MV-4-11 (cell line): ENCODE measurements at places on chromosomes 6 and 20.

GRCh38 chr6:128498234-128498633 is 22.2 kb downstream of the PTPRK start:
- no peak for DNase-seq

DNA sequence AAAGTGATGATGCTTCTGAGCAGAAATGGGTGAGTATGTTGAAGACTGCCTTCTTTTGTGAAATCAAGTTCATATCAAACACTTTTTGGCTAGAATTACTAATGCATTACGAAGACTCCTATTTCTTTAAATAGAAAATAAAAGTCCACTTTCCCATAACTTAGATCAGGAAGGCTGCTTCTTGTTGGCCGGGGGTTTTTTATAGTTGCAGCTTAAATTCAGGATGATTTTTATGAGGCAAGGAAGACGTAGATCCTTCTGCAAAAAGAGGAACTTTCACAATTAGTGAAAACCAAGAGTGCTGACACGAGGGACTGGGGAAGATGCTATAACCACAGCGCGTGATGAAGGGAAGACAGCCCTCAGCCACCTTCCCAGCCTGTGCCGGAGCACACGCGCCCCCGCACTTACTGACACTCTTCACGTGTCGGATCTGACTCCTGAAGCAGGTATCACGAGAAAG is 206.1 kb upstream of the PRDM1 start:
- DNase-seq, result peak; percentile 94

DNA sequence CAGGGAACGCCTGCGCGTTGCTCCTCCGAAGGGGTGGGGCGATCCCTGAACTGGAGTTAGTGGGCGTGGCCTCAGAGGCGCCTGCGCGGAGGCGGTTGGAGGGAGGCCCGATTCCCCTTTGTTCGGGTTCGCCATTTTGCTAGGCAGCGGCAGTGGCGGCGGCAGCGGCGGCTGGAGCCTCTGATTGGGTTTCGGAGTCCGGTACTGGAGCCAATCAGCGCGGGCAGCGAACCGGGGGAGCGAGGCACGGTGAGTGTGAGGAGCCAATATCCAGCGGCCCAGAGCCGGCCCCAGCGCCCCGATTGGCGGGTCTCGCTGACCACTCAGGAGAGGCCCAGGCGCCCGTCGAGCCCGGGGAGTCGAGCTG is at the start of gene NFYA:
NFYA (plus strand) TSS at position 139 of the 367 bp plus-strand sequence. CDS start 6,116 bp downstream, outside the sequence.
- DNase-seq, result no peak

DNA sequence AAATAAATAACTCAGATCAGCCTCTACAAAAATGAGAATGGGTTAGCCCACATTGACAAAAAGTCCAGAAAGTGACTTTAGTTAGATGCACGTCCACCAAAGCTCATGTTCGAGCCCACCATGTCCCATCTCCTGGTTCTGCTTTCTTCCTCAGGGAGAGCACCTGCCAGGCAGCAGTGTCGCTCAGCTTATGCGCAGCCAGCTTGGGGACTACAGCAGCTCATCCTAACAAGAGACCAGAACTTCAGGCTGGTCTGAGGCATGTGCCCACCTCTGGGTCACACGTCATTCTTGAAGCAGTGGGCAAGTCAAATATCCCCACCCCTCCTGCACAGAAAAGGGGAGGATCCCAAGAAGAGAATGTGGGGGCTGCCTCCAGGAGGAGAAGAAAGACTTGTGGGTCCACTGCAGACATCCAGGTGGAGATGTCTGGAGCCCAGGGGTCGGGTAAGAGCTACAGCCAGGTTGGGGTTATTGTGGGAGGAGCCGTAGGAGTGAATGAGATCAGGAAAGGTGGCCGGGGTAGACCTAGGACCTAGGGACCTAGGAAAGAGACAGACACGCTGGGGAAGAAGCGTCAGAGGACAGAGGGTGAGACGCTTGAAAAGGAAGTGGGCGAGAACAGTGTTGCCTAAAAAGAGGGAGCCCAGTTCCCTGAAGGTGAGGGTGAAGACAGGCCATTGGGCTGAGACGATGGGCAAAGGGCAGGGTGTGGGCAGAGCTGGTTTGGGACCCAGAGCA is 52.5 kb downstream of the SSR1 start:
- DNase-seq, result no peak

GRCh38 chr20:11235058-11235457 is 561.3 kb upstream of the JAG1 start:
- DNase-seq, result no peak

DNA sequence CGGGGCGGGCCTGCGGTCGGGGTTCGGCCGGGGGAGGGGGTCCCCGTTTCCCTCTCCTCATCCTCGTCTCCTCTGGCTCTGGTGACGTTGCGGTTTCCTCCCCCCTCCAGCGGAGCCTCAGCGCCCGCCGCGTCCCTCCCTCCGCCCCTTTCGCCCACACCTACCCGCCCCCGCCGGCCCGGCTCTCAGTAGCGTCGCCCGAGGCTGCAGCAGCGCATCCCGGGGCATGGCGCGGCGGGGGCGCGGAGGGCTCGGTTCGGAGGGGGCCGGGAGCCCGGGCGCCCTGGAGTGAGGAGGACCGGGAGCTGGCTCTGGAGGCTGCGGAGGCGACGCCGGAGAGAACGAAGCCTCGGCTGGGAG is at the start of gene DSE:
DSE (plus strand) TSS at position 188 of the 360 bp plus-strand sequence. CDS start 28,304 bp downstream, outside the sequence.
- no peak for DNase-seq

- DNase-seq, result no peak
Observed at GRCh38 chr20:63033794-63034709, 27.3 kb upstream of the BHLHE23 start.

DNA sequence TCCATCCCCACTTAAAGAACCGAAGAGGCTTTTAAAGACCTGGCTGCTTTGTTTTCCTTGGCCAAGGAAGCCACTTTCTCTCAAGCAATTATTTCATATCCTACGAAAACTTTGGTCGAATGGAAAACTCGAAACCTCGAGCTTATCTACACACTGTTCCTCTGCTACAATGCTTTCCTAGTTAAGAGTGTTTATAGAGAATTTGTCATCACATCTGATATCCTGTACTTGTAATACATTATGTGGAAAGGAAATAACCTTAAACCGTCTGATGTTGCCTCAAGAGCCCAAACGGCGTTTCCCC is 28.1 kb downstream of the TFAP2B start:
- no peak for DNase-seq

- DNase-seq, result no peak
Observed at GRCh38 chr6:14286144-14286543, 168.6 kb downstream of the CD83 start.

- DNase-seq, result peak; percentile 84
Observed at GRCh38 chr6:156699017-156699421, 78.2 kb upstream of the ARID1B start.

DNA sequence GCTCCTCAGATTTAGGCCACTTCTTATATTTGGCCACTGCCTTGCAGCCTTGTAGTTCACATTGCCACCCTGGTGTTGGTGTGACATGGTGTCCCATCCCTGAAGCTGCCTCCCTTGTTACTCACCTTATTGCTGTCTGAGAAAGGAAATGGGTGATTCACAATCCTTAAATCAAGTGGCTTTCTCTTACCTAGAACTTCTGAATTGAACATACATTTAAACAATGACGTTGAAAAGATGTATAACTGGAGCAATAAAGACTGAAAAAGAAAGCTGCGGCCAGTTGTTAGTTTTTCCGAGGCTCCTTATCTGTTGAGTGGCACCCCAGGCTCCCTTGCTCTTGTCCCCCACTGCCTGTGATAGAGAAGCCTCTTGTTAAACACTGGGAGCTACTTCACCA is 28.8 kb upstream of the GNRH2 start:
- no peak for DNase-seq

- DNase-seq, result peak; percentile 49
Observed at GRCh38 chr6:21935561-21936028, 342.0 kb downstream of the SOX4 start.

GRCh38 chr20:25514747-25515340 is 70.5 kb downstream of the NINL start:
- no peak for DNase-seq

DNA sequence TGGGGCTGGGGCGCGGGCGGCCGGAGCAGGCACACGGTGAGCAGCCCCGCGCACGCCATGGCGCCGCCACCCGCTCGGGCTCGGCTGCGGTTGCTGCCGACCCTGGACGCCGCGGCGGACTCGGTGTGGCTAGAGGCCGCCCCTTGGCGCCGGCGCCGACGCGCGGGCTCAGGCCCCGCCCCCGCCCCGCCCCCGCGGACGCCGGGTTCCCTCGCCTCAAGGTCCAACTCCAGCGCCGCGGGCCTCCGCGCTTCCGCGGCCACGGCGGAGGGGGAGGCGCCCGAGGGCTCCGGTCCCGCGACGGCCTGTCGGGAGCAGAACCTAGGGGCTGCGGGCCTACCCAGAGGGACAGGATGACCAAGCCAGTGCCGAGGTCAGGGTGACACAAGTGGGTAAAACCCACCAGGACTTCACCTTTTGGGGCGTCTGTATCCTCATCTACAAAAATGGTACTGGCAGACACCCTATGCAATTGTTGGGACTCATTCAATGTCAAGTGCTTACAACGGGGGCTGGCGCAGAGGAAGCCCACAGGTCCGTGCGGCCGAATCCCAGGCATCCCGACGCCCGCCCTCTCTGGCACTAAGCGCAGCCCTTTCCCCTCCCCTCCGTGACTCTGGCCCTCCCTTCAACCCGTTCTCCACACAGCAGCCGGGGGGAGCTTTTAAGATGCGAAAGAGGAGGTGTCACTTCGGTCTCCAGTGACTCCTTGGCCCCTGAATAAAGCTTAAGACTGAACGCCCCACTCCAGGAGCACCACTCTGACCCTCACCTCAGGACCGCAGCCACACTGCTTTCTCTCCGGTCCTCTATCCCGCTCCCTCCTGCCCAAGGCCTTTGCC is at the start of gene NECAB3:
NECAB3 (minus strand) TSS at position 135 of the 842 bp plus-strand sequence; CDS start at position 59, 76 bp downstream.
- DNase-seq, result peak; percentile 56

- DNase-seq, result no peak
Observed at GRCh38 chr6:25217829-25218228, 61.3 kb upstream of the CARMIL1 start.

DNA sequence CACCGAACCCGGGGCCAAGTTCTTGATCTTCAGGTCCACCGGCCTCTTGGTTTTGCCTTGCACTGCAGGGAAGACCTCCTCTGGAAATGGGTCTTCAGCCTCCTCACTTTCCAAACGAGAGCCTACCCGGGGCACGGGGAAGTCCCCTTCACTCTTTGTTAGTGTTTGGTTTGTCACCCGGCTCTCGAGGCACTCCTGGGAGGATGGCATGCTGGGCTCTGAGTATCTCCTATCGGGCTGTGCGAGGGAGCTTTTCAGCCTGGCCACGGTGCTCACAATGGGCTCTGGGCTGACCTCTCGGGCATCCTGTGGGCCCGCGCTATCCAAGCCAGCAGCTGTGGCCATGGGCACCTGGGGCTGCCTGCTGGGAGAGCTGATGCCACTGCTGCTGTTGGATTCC is 8.1 kb downstream of the TAGAP start:
- DNase-seq, result no peak

GRCh38 chr6:135118134-135118730 is 62.9 kb upstream of the MYB start:
- DNase-seq, result no peak

- DNase-seq, result no peak
Observed at GRCh38 chr6:15374119-15374518, 128.2 kb downstream of the JARID2 start.

- DNase-seq, result peak; percentile 51
Observed at GRCh38 chr6:31083742-31084354, 28.5 kb downstream of the C6orf15 start.

- DNase-seq, result no peak
Observed at GRCh38 chr20:23019403-23019802, 15.7 kb upstream of the SSTR4 start.

DNA sequence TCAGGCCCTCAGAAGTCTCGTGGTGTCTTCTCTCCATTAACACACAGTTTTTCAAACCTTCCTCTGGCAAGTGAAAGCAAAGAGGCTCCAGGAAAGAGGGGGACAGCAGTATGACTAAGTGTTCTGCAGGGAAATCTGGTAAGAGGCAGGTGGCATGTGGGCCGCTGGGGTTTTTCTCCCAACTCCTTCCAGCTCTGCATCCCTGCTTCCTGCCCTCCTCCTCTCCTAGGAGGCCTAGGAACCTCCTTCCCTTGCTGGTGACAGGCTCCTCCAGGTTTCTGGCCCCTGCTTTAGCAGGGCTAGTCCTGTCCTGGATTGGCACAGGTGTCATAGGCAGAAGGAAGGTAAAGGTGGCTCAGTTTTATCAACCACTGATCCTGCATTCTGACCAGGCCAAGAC is 7.6 kb upstream of the ITCH start:
- no peak for DNase-seq

DNA sequence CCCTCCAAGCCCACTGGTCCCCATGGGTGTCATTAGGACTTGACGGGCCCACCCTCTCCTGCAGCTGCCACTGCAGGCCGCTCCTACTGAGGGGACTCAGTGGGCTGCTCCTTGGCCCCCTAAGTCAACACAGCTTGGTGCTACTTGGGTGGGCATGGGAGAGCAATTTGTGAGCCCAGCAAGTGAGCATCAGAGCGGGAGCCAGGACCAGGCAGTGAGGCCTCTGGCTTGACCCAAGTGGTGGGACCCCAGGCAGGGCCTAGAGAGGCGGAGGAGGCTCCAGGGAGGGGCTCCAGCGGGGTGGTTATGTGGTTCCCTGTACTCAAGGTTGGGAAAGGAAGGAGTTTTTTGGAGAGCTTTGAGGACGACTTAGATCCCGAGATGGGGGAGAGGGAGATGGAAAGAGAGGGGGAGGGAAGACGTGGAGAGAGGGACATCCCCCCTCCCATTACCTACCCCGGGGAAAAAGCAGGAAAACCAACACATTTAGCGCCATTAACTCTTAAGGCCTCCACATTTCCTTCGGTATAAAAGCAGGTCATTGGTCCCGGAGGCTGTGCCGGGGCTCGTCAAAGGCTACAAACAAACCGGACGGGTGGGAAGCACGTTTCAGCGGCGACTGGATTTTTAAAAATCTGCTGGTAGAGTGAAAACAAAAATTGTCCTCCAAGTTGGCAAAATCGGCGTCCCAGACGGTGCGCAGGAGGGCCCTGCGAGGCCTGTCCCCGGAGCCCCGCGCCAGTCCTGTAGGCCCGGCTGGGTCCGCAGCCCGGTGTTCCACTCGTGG is 8.8 kb downstream of the FOXC1 start:
- no peak for DNase-seq

DNA sequence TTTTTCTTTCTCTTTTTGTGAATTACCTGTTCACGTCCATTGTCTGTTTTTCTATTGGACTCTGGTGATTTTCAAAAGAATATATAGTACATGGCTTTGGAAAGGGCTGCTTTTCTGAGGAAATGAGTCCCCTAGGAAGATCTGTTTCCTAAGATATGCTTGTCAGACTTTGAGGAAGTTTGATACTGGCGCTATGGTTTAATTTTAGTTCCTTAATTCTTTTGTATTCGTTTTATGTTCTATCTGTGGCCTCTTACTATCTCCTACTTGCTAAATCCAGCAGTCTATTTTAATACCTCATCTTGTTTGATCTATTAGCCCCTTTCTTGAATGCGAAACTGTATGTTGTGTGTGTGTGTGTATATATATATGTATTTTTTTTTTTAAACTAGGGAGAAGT is 101.9 kb downstream of the LIN28B start:
- peak; percentile 36 for DNase-seq

- DNase-seq, result no peak
Observed at GRCh38 chr20:24780674-24781417, 168.2 kb upstream of the CST7 start.

- DNase-seq, result peak; percentile 80
Observed at GRCh38 chr20:15162079-15162647, 824.8 kb upstream of the FLRT3 start.

GRCh38 chr20:39851459-39851858 is 837.6 kb downstream of the MAFB start:
- DNase-seq, result peak; percentile 20
